ENCODE measurements at places on chromosomes 5 and 9. TPM values are rescaled to one million over a fixed set of nuclear protein-coding genes. Genes with fewer than 3 reads are reported as not detected.

ANKRD31 gene
- 0.27 TPM for total RNA-seq

MEGF9 gene
- total RNA-seq: 71.1 TPM

SLC25A2 gene
- 0.71 TPM for total RNA-seq

TMEM203 gene
- 26.6 TPM for total RNA-seq

DOCK2 gene
- total RNA-seq: 108 TPM

ASTN2 gene
- 4.3 TPM for total RNA-seq

LEAP2 gene
- total RNA-seq: 1.7 TPM

EGFLAM gene
- total RNA-seq: 2.4 TPM

DNA sequence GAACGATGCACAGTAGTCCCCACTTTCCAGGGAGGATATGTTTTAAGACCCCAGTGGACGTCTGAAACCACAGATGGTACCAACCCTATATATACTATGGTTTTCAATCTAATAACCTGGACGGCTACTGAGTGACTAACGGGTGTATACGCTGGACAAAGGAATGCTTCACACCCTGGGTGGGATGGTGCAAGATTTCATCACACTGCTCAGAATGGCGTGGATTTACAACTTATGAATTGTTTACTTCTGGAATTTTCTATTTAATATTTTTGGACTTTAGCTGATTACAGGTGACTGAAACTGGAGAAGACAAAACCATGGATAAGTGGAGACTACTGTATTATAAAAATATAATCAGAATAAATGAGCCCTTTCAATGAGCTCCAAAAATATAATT, 147.6 kb upstream of the TRIM32 start:
- H3K27ac ChIP-seq: no peak overlapping the region
- H3K4me3 ChIP-seq: no peak overlapping the region
- no peaks in the 10 kb centered on the region for H3K36me3 ChIP-seq
- DNase-seq: no peak

GRCh38 chr9:132585954-132586829, 3.8 kb downstream of the BARHL1 start:
- H3K4me3 ChIP-seq: no peak overlapping the region
- no peak for DNase-seq
- H3K4me1 ChIP-seq: peaks cover 8% of the 10 kb centered on the region
- no peak overlapping the region for H3K27ac ChIP-seq
- H3K36me3 ChIP-seq: no peaks in the 10 kb centered on the region

GRCh38 chr9:3847377-3847776, 321.6 kb upstream of the RFX3 start:
- H3K4me1 ChIP-seq: no peaks in the 10 kb centered on the region
- no peak overlapping the region for H3K4me3 ChIP-seq
- H3K27me3 ChIP-seq: no peaks in the 10 kb centered on the region
- no peak for DNase-seq
- no peak overlapping the region for H3K27ac ChIP-seq

GRCh38 chr9:73089304-73089985, 62.2 kb upstream of the ANXA1 start:
- H3K36me3 ChIP-seq: no peaks in the 10 kb centered on the region
- peaks cover 5% of the 10 kb centered on the region for H3K4me1 ChIP-seq
- no peaks in the 10 kb centered on the region for H3K27me3 ChIP-seq
- no peak for DNase-seq
- H3K4me3 ChIP-seq: no peak overlapping the region

DNA sequence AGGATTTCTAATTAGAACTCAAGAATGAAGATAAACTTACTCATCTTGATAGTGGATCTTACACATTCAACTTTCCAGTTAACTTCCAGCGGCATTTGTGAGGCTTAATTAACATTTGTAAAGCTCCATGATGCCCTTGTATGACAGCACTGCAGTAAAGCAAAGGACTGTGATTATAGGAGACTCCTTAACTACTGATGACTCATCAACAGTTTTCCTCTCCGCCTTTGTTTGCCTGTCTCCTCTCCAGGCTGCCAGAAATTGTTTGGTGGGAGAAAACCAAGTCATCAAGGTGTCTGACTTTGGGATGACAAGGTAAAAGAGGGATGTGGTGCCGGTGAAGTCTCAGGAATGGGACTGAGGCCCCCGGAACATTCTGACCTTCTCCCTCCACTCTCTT, 20.4 kb upstream of the CYFIP2 start:
- no peak for DNase-seq
- H3K4me3 ChIP-seq: no peak overlapping the region
- no peaks in the 10 kb centered on the region for H3K27me3 ChIP-seq
- H3K36me3 ChIP-seq: no peaks in the 10 kb centered on the region

GRCh38 chr5:173855162-173855994, 32.8 kb upstream of the CPEB4 start:
- H3K36me3 ChIP-seq: no peaks in the 10 kb centered on the region
- no peak for DNase-seq
- H3K27me3 ChIP-seq: no peaks in the 10 kb centered on the region
- no peak overlapping the region for H3K27ac ChIP-seq
- no peak overlapping the region for H3K4me3 ChIP-seq

GRCh38 chr5:146751781-146752401, 126.7 kb downstream of the PPP2R2B start:
- H3K27me3 ChIP-seq: no peaks in the 10 kb centered on the region
- H3K4me1 ChIP-seq: peaks cover 4% of the 10 kb centered on the region
- DNase-seq: no peak
- no peak overlapping the region for H3K27ac ChIP-seq

- peaks cover 12% of the 10 kb centered on the region for H3K4me1 ChIP-seq
- no peaks in the 10 kb centered on the region for H3K27me3 ChIP-seq
- no peak overlapping the region for H3K27ac ChIP-seq
- H3K36me3 ChIP-seq: no peaks in the 10 kb centered on the region
- no peak overlapping the region for H3K4me3 ChIP-seq
These were observed 10.7 kb upstream of the SLC6A7 start for GRCh38 chr5:150179019-150179620.

- no peak for DNase-seq
- H3K4me1 ChIP-seq: peaks cover 17% of the 10 kb centered on the region
- H3K27me3 ChIP-seq: peaks cover 25% of the 10 kb centered on the region
- H3K36me3 ChIP-seq: no peaks in the 10 kb centered on the region
- H3K27ac ChIP-seq: peak overlapping the region; percentile 44
These were observed 1.5 kb downstream of the PAPPA start for GRCh38 chr9:116154976-116155697.

DNA sequence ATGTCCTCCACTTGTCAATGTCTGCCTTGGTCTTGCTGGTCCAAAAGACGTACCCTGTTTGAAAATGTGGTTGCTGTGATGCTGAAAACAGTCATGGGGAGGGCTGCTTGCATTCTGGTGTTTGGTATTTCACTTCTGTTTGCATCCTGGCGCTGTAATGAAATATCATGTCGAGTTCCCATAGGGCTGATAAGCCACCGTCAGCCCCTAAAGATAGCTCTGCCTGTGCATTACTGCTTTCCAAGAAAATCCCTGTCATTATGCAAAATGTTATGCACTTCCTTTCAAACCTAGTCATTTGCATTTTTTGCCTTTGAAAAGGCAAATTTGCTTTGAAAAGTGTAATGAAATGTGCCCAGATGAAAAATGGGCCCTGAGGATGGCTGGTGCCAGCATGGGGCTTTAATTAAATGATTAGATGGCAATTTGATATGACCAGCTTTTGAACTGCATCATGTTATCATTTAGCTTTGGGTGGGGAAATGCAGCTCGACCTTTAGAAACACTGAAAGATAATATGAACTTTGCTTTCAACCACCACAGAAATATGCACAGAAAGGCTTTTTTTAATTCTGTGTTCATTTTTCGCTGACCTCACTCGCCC, 374.4 kb upstream of the SGCD start:
- no peaks in the 10 kb centered on the region for H3K4me1 ChIP-seq
- no peak overlapping the region for H3K27ac ChIP-seq
- no peak overlapping the region for H3K4me3 ChIP-seq
- H3K27me3 ChIP-seq: no peaks in the 10 kb centered on the region

DNA sequence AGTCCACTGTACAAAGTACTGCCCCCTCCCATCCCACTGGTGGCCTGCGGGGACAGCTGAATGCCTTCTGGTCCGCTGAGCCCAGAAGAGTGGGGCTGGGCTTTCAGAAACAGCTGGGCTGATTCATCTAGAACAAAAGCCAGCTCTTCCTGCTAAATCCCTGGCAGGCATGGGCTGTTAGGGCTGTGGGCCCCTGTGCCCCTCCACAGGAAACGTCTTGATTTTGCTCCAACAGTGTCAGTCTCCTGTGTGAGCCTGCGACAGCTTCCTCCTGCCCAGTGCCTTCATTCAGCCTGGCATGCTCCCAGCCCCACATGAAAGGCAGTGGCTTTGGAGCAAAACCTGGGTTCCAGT, 6.9 kb upstream of the GSN start:
- no peaks in the 10 kb centered on the region for H3K27me3 ChIP-seq
- no peak overlapping the region for H3K27ac ChIP-seq
- DNase-seq: no peak
- H3K36me3 ChIP-seq: no peaks in the 10 kb centered on the region

- H3K4me3 ChIP-seq: no peak overlapping the region
- H3K27me3 ChIP-seq: no peaks in the 10 kb centered on the region
- H3K4me1 ChIP-seq: no peaks in the 10 kb centered on the region
These were observed 38.4 kb upstream of the ASS1 start for GRCh38 chr9:130406278-130406895.

- H3K36me3 ChIP-seq: peaks cover 19% of the 10 kb centered on the region
- H3K4me3 ChIP-seq: peak overlapping the region; percentile 98
- no peak overlapping the region for H3K27ac ChIP-seq
- H3K27me3 ChIP-seq: no peaks in the 10 kb centered on the region
These were observed 1.8 kb downstream of the AUH start for GRCh38 chr9:91359734-91360470.

- H3K4me1 ChIP-seq: no peaks in the 10 kb centered on the region
- no peak overlapping the region for H3K4me3 ChIP-seq
- H3K27me3 ChIP-seq: no peaks in the 10 kb centered on the region
- H3K27ac ChIP-seq: no peak overlapping the region
These were observed 44.0 kb upstream of the MAP1B start for GRCh38 chr5:72063219-72063819.

DNA sequence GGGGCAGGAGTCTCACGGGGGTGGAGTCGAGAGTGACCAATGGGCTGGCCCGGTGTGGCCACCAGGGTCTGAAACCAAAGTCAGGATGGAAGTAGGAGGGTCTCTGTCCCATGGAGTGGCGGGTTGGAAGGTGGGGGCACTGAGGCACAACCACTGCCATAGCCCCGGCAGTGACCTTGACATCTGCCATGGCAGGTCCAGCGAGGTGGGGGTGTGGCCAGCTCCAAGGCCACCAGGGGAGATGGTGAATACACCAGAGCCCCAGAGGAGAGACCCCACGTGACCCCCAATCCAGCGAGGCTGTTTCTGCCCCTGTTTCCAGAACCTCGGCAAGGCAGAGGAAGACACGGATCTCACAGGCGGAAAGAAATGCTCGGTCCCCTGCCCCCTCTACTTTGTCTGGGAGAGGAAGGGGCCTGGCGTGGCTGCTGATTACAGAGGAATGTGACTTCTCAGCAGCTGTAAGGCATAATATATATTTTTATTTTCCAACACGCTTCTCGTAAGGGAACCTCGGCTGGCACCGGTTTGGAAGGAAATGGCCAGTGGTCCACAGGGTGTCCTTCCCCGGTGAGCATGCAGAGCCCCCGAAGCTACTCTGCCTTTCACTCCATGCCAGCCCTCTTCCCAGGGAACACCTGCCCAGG, 105.7 kb upstream of the SARDH start:
- no peak for DNase-seq
- H3K4me3 ChIP-seq: no peak overlapping the region

GRCh38 chr9:3879726-3880505, 354.1 kb upstream of the RFX3 start:
- H3K4me1 ChIP-seq: no peaks in the 10 kb centered on the region
- H3K36me3 ChIP-seq: peaks cover 4% of the 10 kb centered on the region
- no peak overlapping the region for H3K4me3 ChIP-seq
- no peak for DNase-seq

DNA sequence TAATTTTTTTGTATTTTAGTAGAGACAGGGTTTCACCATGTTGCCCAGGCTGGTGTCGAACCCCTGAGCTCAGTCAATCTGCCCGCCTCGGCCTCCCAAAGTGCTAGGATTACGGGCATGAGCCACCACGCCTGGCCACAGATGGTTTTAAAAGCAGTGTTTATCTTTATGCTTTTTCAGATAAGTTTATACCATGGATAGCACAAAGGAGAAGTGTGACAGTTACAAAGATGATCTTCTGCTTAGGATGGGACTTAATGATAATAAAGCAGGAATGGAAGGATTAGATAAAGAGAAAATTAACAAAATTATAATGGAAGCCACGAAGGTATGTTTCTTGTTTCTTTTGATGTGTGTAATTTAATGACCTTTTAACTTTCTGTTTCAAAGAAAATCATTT, 35.1 kb downstream of the POLK start:
- H3K4me1 ChIP-seq: no peaks in the 10 kb centered on the region
- no peak overlapping the region for H3K4me3 ChIP-seq
- peaks cover 4% of the 10 kb centered on the region for H3K36me3 ChIP-seq
- no peak overlapping the region for H3K27ac ChIP-seq

DNA sequence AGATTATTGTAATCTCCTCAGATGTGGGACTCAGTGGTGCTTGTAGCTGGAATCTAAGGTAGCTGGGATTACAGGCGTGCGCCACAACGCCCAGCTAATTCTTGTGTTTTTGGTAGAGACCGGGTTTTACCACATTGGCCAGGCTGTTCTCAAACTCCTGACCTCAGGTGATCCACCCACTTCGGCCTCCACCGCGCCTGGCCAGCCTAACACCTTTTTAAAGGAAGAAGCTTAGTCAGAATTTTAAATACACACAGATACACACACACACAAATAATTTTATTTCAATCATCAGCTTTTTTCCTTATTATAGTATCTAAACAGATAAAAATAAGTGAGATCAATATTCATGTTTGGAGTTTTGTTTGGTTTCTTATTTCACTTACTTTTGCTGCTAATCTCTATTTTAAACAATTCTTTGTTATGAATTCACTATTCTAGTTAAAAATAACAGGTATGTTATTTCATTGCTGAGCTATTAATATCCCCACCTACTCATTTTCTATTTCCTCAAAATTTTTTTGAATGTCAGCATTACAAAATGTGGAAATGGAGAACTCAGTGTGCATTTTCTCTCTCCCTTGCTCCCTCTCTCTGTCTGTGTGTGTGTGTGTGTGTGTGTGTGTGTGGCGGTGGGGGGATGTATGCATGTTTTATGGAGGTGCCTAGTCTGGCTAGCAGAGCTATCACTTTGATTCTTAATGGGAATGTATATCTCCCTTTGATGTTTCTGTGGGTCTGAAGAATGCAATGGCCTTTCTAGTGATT, 960.6 kb upstream of the DMAC1 start:
- H3K4me3 ChIP-seq: no peak overlapping the region
- H3K27ac ChIP-seq: no peak overlapping the region
- no peaks in the 10 kb centered on the region for H3K27me3 ChIP-seq
- no peaks in the 10 kb centered on the region for H3K4me1 ChIP-seq
